ENCODE measurements at places on chromosomes 7 and 10. TPM values are rescaled to one million over a fixed set of nuclear protein-coding genes. Genes with fewer than 3 reads are reported as not detected.

DNA sequence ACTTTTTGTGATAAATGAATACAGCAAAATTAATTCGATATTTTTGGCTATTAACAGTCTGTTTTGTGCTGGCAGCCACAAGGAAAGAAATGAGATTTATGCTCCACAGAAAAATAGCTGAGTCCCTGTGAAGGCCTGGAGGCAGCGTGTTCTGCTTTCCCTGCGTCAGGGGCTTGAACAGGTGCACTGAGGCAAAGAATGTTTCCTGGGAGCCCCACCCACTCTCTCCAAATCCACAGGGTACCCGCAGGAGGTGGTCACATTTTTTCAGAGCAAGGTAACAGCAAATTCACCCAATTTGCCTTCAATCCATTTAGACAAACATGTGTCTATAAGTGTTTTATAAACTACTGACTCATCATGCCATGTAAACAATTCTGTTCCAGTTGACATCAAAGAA, 308.1 kb downstream of the TCERG1L start:
- H3K27ac ChIP-seq, result no peak overlapping the region
- no peaks in the 10 kb centered on the region for H3K36me3 ChIP-seq
- no peak overlapping the region for H3K4me3 ChIP-seq
- H3K27me3 ChIP-seq, result no peaks in the 10 kb centered on the region

DNA sequence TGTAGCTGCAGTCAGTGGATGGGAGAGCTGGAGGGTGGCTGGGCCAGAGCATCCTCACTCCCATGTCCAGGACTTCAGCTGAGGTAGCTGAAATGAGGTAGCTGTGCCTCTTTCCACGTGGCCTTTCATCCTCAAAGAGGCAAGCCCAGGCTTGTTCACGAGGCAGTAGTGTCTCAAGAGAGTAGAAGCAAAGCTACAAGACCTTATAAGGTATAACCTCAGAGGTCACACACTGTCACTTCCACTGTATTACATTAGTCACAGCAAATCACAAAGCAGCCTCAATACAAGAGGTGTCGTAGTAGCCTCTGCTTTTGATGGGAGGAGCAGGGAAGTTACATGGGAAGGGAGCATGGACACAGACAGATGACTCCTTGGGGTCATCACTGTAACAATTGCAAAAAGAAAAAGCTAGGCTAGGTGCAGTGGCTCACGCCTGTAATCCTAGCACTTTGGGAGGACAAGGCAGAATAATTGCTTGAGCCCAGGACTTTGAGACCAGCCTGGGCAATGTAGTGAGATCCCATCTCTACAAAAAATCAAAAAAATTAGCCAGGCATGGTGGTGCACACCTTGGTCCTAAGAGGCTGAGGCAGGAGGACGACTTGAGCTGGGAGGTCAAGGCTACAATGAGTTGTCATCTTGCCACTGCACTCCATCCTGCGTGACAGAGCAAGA, 97.5 kb downstream of the SKIDA1 start:
- no peaks in the 10 kb centered on the region for H3K36me3 ChIP-seq
- DNase-seq, result no peak
- H3K27ac ChIP-seq, result no peak overlapping the region
- no peak overlapping the region for H3K4me3 ChIP-seq

DNA sequence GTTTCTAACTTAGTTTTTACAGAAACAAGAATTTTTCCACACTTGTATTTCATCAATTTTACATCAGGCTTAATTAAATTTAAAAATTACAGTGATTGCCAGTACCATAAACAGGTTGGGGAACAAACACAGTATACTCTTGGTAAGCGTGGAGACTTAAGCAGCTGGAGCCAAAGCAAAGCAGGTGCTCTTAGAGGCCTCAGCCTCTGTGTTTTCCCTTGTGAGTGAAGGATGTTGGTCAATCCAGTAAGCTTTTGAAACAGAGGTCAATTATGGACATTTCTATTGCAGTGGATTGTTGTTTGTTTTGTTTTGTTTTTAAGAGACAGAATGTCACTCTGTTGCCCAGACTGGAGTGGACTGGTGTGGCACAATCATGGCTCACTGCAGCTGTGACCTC, 100.6 kb upstream of the CELF2 start:
- no peak for DNase-seq
- H3K27ac ChIP-seq, result no peak overlapping the region
- H3K4me1 ChIP-seq, result no peaks in the 10 kb centered on the region
- no peak overlapping the region for H3K4me3 ChIP-seq

DNA sequence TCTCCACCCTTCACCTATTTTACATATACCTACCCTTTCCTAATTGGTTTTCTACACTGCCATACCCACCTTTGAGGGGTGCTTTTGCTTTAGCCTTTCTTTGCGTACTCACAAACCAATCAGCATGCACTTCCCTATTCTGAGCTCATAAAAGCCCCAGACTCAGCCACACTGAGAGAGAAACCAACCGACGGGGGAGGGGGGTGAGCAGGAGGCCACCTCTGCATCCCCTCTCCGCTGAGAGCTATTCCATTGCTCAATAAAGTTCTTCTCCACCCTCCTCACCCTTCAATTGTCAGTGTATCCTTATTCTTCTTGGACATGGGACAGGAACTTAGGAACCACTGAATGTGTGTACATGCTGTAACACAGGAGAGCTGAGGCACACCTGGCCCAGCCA, 9.0 kb upstream of the FKBP9 start:
- H3K4me1 ChIP-seq, result peaks cover 3% of the 10 kb centered on the region
- DNase-seq, result no peak
- no peak overlapping the region for H3K27ac ChIP-seq
- H3K4me3 ChIP-seq, result no peak overlapping the region
- H3K36me3 ChIP-seq, result no peaks in the 10 kb centered on the region
- H3K27me3 ChIP-seq, result no peaks in the 10 kb centered on the region

DNA sequence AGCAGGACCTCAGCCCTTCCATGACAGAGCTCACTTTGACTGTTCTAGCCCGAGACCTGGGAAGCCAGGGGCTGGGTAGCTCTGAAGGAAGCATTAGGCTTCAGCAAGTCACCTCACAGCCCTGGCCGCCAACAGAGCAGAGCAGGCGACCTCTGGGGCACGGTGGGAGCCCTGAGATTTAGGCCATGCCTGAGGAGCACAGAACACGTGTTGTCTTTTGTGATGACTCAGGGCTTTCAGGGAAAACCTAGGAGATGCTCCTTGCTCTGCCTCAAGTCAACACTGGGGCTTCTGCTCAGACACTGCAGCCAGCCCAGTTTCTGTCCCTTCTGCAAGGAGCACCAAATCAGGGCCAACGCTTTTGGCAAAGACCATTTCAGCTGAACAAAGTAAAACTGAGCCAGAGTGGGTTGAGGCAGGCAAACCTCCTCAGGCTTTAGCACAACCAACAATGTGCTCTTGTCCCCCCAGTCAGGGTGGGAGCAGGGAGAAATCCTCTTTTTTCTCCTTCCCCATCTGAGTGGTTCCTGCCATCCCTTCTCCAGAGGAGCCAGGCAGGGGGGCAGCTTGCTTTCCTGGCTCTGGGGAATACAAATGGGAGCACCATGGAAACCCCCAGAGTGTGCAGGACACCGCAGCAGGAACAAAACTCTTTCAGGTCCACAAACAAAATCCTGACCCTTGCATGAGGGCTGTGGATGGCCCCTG, 14.4 kb downstream of the CAMK2G start:
- H3K4me1 ChIP-seq, result peaks cover 28% of the 10 kb centered on the region
- no peak for DNase-seq
- H3K27me3 ChIP-seq, result no peaks in the 10 kb centered on the region
- H3K36me3 ChIP-seq, result no peaks in the 10 kb centered on the region

GRCh38 chr10:98272656-98273055, 4.7 kb upstream of the LOXL4 start:
- H3K4me3 ChIP-seq, result no peak overlapping the region
- H3K27me3 ChIP-seq, result no peaks in the 10 kb centered on the region
- H3K27ac ChIP-seq, result no peak overlapping the region
- peaks cover 5% of the 10 kb centered on the region for H3K4me1 ChIP-seq
- no peaks in the 10 kb centered on the region for H3K36me3 ChIP-seq

GRCh38 chr10:10462151-10462941, 555.3 kb upstream of the CELF2 start:
- DNase-seq, result no peak
- no peak overlapping the region for H3K4me3 ChIP-seq
- H3K27me3 ChIP-seq, result no peaks in the 10 kb centered on the region
- H3K4me1 ChIP-seq, result no peaks in the 10 kb centered on the region

GRCh38 chr7:130141161-130141883, 63.9 kb downstream of the TMEM209 start:
- DNase-seq, result peak; percentile 97
- peaks cover 18% of the 10 kb centered on the region for H3K4me1 ChIP-seq
- peak overlapping the region; percentile 57 for H3K4me3 ChIP-seq
- H3K27me3 ChIP-seq, result no peaks in the 10 kb centered on the region

DNA sequence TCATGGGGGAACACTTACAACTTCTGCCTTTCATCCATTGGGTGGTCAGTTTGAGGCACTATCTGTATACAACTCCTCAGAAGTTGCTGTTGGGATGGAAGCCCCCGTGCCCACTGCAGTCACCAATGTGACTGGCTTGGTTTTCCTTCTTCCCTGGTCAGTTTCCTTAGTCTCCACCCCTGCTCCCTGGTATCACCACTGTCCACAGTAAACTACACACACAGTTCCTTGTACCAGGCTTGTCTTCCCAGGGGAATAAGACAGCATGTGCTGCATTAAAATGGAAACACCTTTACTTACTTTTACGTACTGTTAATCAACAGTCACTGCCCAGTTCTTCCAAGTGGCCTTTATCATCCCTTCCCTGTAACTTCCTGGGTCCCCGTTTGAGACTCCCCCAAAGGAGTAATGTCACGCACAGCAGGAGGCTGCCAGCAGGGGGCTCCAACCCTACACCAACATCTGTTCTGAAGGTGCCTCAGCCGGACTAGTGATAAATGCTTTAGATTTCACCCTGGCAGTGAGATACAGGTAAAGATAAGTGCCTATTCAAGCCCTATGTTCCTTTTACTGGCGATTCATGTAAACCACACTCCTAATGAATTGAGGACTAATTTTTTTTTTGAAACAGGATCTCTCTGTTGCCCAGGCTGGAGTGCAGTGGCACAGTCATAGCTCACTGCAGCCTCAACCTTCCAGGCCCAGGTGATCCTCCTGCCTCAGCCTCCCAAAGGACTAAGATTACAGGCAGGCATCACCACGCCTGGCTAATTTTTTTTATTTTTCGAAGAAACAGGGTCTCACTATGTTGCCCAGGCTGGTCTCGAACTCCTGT, 45.3 kb upstream of the PIK3AP1 start:
- no peaks in the 10 kb centered on the region for H3K36me3 ChIP-seq
- no peaks in the 10 kb centered on the region for H3K4me1 ChIP-seq
- no peak overlapping the region for H3K27ac ChIP-seq
- peak; percentile 56 for DNase-seq
- H3K4me3 ChIP-seq, result no peak overlapping the region

DNA sequence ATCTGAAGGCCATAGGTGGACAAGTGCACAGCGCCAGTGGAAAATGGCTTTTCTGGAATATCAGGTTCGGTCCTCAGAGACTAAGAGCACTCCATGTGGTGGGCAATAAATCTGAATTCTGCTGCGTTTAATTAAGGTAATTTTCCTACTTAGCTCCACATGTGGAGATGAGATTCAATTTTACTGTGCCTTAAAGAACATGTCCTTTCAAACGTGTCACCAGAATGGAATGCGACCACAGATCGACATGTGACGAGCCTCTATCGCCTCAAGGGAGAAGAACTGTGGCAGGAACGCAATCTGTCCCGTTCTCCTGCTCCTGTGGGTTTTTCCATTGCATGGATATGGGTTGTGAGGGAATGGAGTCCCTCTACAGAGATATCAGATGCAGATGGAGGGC, 205.3 kb upstream of the ZNF32 start:
- H3K4me1 ChIP-seq, result no peaks in the 10 kb centered on the region
- H3K27ac ChIP-seq, result no peak overlapping the region
- no peaks in the 10 kb centered on the region for H3K36me3 ChIP-seq
- H3K4me3 ChIP-seq, result no peak overlapping the region
- H3K27me3 ChIP-seq, result no peaks in the 10 kb centered on the region

- no peaks in the 10 kb centered on the region for H3K27me3 ChIP-seq
- no peak for DNase-seq
- no peak overlapping the region for H3K4me3 ChIP-seq
- H3K36me3 ChIP-seq, result no peaks in the 10 kb centered on the region
- H3K4me1 ChIP-seq, result peaks cover 10% of the 10 kb centered on the region
Observed at GRCh38 chr7:36035186-36035585, 117.9 kb upstream of the EEPD1 start.

GRCh38 chr10:98167191-98167590, 32.7 kb downstream of the R3HCC1L start:
- H3K4me3 ChIP-seq, result no peak overlapping the region
- H3K4me1 ChIP-seq, result no peaks in the 10 kb centered on the region
- no peak overlapping the region for H3K27ac ChIP-seq
- H3K27me3 ChIP-seq, result no peaks in the 10 kb centered on the region

DNA sequence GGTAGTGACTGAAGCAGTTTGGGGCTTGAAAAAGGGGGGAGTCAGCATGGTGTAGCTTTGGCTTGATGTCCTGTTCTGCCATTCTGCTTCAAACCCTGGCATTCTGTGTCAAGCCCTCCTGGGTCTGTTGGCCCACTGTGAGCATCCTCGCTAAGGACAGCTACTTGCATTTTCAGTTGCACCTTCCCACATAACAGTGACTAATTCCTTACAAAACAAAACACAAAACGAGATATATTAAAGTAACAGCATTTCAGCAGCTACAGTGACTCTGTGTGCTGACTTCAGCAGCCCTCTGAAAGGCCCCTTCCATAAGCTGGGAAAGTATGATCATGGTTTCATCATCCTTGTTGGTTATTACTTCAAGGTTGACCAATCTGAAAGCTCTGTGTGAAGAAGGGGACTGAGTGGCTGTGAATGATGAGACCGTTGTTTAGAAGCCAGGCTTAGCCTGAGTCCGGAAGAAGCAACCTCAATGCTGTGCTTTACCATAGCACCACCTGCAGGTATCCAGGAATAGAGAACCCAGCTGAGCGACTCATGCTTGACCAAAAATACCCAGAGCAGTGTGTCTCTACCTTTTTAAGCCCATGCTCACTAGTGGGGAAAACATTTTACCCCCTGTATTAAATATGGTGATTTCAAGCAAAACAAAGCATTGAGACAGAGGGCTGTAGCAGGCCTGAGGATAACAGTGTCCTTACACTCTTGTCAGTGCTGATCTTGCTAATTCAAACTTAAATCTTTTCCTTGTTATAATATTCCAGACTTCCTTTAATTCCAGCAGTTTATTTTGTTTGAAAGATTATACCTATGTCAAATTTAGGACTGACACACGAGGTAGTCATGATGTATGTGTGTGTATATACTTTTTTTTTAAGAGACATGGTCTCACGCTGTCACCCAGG, 42.6 kb upstream of the CC2D2B start:
- H3K27ac ChIP-seq, result no peak overlapping the region
- H3K4me3 ChIP-seq, result no peak overlapping the region
- H3K27me3 ChIP-seq, result no peaks in the 10 kb centered on the region

- H3K27me3 ChIP-seq, result no peaks in the 10 kb centered on the region
- H3K4me1 ChIP-seq, result no peaks in the 10 kb centered on the region
- no peaks in the 10 kb centered on the region for H3K36me3 ChIP-seq
- H3K27ac ChIP-seq, result no peak overlapping the region
- no peak overlapping the region for H3K4me3 ChIP-seq
- no peak for DNase-seq
Observed at GRCh38 chr7:133948588-133948987, 178.6 kb upstream of the LRGUK start.

STEAP2 gene
- total RNA-seq, result 15.8 TPM

LAMTOR4 gene
- total RNA-seq, result 122 TPM

NEUROD6 gene
- not detected for total RNA-seq

WBP1L gene
- 55.7 TPM for total RNA-seq

PCLO gene
- 12.0 TPM for total RNA-seq

OR6B1 gene
- total RNA-seq, result not detected

EIF5AL1 gene
- total RNA-seq, result 0.54 TPM

RBM20 gene
- total RNA-seq, result 2.1 TPM

KCND2 gene
- 0.19 TPM for total RNA-seq

HACD1 gene
- 11.6 TPM for total RNA-seq

ZNF107 gene
- 8.0 TPM for total RNA-seq
